ENCODE measurements at places on chromosomes 2 and 18. TPM values are rescaled to one million over a fixed set of nuclear protein-coding genes. Genes with fewer than 3 reads are reported as not detected.

- H3K27ac ChIP-seq, result no peak overlapping the region
- no peaks in the 10 kb centered on the region for H3K4me1 ChIP-seq
- H3K36me3 ChIP-seq, result no peaks in the 10 kb centered on the region
Measured at GRCh38 chr2:68083346-68083745, 20.5 kb upstream of the C1D start.

DNA sequence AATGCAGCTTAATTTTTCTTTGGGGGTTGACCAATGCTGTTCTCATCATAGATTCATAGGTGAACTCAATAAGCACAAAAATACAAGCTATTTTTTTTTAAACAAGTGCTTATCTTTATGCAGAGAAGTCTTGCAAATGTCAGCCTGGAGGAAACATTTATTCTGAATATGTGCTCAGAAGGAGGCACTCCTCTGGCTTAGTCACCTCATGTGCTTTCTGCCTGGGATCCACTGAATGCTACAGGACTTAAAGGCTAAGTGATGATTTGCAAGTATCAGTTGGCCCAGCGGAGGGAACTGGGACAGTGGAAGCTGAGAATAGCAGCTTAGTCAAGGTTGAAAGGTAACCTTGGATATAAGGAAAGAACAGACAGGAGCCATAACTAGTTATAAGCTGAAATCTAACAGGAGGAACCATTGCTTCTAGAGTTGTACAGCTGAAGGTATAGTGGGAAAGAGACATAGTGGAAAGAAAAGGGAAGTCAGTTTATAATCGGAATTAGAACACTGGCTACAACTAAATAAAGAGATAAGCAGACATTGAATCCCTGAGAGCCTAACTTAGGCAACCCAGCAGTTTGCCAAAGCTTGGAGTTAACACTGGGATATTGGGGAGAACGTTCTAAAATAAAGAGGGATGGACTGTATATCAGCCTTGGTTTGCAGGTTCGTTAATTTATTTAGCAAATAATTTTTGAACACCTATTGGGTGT lies 488.7 kb downstream of the SUCLG1 start:
- no peaks in the 10 kb centered on the region for H3K36me3 ChIP-seq
- no peak overlapping the region for H3K27ac ChIP-seq
- no peaks in the 10 kb centered on the region for H3K4me1 ChIP-seq
- no peaks in the 10 kb centered on the region for H3K27me3 ChIP-seq
- no peak overlapping the region for H3K4me3 ChIP-seq
- no peak for DNase-seq

CNDP2 gene
- 196 TPM for total RNA-seq

CIDEA gene
- not detected for total RNA-seq

SERPINB10 gene
- total RNA-seq, result not detected

WDR7 gene
- total RNA-seq, result 48.0 TPM
